ENCODE measurements at places on chromosomes 3 and 15.

DNA sequence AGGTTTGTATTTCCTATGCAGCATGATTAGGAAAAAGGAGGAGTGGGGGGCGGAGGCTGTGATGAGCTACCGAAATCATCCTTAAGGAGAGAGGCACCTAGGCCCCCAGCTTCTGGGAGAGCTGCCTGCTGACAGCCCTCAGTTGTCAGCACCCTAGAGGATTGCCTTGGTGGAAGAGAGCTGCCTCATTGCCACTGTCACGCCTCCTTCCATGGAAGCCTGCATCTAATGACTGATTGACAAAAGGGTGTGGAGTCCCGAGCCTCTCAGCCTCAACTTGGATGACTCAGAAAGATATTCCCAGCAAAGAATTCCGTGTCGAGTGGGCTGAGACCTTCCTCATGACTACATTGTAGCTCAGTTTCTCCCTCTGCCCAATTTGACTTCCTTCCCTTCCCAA, 320.4 kb upstream of the PROK2 start:
- DNase-seq: no peak

DNA sequence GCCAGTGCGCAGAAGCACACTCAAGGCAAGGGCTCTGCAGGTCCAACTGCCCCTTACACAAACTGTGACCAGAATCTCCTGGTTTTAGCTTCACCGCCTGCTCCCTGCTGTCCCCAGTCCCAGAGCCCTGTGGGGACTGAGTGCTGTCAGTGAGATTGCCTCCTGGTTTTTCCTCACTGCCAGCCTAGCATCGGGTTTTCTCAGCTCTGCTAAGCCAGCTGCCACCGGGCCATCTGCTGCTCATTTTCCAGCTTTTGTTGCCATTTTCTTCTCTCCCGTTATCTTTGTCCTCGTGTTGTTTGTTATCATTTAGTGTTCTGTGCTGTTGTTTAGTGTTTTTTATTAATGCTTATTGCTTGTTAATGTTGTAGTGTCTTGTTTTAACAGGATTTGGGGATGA, 79.5 kb upstream of the BLM start:
- DNase-seq: no peak

- no peak for DNase-seq
These were observed 68.4 kb upstream of the MFGE8 start for GRCh38 chr15:88981244-88982215.

DNA sequence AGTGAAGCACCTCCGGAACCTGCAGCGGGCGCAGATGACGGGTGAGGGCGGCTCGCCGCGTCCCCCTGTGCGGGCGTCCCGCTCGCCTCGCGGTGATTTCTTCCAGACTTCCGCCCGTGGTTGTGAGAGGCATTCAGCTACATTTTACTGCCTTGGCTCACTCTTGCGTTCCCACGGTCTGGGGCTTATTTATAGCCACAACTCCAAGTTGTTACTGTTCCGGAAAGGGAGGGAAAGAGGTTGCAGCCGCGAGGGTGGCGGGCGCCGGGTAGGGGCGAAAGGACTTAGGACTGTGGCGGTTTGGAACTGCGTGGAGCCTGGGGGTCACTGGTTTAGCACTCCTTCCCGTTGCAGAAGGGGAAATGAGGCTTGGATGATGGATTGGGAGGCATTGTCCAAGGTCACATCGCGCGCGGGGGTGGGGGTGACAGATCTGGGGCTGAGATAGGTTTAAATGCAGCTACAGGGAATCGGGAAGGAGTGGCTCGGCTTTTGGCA, 1.1 kb downstream of the HES1 start:
- no peak for DNase-seq

GRCh38 chr3:124306665-124307064, 314.7 kb upstream of the ROPN1 start:
- DNase-seq: no peak

DNA sequence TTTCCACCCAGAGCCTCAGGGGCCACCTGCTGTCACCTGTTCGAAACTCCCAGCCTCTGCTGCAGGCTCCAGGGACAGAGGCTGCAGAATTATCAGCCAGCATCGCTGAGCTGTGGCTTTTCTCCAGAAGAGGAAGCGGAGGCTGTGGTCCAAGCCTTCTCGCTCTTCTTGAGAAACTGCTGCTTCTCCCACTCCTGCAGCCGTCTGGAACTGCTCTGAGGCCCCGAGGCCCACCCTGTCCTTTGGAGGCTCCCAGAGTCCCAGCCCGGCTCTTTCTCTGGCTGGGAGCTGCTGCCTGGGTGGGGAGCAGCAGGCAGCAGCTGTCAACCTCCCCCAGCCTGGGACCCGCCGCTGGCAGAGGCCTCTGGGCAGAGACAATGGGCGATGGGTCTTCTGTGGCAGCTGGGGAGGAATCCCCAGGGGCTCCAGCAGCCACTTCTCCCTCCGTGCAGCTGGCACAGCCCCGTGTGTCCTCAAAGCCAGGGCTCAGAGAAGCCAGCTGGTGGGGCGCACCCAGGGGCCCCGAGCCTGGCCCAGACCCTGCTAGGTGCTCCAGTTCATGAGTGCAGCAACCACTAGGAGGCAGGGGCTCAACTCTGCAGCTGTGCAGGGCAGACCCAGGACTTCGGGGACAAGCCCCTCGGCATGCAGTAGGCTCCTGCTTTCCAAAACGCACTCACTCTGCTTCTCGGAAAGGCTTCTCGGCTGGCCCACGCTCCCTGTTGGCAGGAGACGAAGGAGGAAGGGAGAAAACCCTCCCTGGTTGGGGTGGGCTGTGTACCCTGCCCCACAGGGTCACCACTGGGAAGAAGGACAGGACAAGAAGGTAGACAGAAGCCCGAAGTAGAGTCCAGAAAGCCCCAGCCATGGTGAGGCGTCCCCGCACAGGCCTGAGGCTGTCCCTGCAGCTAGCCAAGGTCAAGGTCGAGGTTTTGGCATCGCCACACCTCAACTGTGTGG, 49.9 kb upstream of the FURIN start:
- DNase-seq: no peak
